Ascending aorta (tissue), 2 donors: ENCODE measurements at places on chromosomes 4 and X. TPM values are rescaled to one million over a fixed set of nuclear protein-coding genes. Genes with fewer than 3 reads are reported as not detected.
A peak's percentile ranks its signal among the peaks of the same experiment; 100 is the strongest.

- no peak overlapping the region for H3K4me3 ChIP-seq
- H3K4me1 ChIP-seq, result peaks cover 6% of the 10 kb centered on the region
- no peaks in the 10 kb centered on the region for H3K27me3 ChIP-seq
- peak; percentile 36 for DNase-seq
- peak overlapping the region; percentile 72 for H3K27ac ChIP-seq
Measured at GRCh38 chr4:172982151-172982590, 186.4 kb upstream of the GALNT7 start.

GRCh38 chrX:129755779-129756650, 17.2 kb downstream of the XPNPEP2 start:
- H3K4me1 ChIP-seq, result no peaks in the 10 kb centered on the region
- no peaks in the 10 kb centered on the region for H3K36me3 ChIP-seq
- no peak for DNase-seq
- no peak overlapping the region for H3K27ac ChIP-seq

Gene SMIM10
- 11.7 TPM for total RNA-seq

Gene LDB2
- 137 TPM for total RNA-seq

DNA sequence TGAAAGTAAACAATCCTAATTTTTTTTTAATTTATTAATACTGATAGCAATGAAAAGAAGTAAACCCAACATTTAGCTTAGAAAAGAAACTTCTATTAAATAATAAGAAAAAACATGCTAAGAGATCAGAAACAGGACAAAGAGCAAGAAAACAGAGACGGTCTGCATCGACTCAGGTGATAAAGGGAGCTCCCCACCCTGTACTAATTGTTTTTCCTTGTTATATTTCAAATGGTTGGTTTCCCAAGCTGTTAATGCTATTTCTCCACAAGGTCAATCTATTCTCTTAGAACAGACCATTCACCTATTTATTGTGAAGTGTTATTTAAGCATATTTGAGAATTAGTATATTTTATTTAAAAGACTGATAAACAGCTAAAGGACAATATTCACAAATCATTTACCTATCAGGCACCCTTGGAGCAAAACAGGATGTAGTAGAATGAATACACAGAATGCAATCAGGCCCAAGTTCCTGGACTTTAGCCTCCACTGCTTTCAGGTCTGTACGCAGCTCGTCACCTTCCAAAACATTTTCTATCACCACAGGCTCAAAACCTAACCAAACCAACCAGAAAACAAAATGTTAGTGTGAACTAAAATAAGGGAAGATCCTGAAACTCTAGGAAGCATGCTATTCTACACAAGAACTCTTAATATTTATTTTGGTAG, 5.5 kb downstream of the SEPSECS start:
- no peak overlapping the region for H3K27ac ChIP-seq
- no peak overlapping the region for H3K4me3 ChIP-seq
- H3K27me3 ChIP-seq, result no peaks in the 10 kb centered on the region
- peaks cover 6% of the 10 kb centered on the region for H3K36me3 ChIP-seq

- H3K36me3 ChIP-seq, result no peaks in the 10 kb centered on the region
- no peak for DNase-seq
- no peaks in the 10 kb centered on the region for H3K4me1 ChIP-seq
- H3K4me3 ChIP-seq, result no peak overlapping the region
- no peaks in the 10 kb centered on the region for H3K27me3 ChIP-seq
- H3K27ac ChIP-seq, result no peak overlapping the region
Measured at GRCh38 chr4:31390849-31391248, 670.7 kb downstream of the PCDH7 start.

Gene APELA
- total RNA-seq, result not detected

DNA sequence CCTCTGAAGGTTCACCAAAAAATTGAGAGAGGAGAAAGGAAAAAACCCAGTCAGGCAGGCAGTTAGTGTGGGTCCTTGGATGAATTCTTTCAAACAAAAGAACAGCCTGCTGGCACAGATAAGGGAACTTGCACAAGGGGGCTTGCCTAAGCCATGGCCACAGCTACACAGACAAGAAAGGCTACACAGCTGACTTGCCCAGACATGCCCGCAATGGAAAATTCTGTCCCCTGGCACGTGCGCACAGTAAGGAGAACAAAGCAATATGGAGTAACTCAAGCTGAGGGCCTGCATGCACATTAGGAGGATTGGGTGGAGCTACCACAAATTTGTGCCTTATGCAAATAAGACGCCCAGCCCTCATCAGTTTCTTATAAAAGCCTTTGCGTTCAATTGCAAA, 512.5 kb upstream of the HTR2C start:
- no peak for DNase-seq
- H3K27me3 ChIP-seq, result no peaks in the 10 kb centered on the region
- no peak overlapping the region for H3K4me3 ChIP-seq
- H3K27ac ChIP-seq, result no peak overlapping the region
- H3K36me3 ChIP-seq, result no peaks in the 10 kb centered on the region

Gene GPRASP3
- 1.7 TPM for total RNA-seq

GRCh38 chrX:72634331-72634730, 61.7 kb upstream of the HDAC8 start:
- H3K4me3 ChIP-seq, result no peak overlapping the region
- no peaks in the 10 kb centered on the region for H3K27me3 ChIP-seq

DNA sequence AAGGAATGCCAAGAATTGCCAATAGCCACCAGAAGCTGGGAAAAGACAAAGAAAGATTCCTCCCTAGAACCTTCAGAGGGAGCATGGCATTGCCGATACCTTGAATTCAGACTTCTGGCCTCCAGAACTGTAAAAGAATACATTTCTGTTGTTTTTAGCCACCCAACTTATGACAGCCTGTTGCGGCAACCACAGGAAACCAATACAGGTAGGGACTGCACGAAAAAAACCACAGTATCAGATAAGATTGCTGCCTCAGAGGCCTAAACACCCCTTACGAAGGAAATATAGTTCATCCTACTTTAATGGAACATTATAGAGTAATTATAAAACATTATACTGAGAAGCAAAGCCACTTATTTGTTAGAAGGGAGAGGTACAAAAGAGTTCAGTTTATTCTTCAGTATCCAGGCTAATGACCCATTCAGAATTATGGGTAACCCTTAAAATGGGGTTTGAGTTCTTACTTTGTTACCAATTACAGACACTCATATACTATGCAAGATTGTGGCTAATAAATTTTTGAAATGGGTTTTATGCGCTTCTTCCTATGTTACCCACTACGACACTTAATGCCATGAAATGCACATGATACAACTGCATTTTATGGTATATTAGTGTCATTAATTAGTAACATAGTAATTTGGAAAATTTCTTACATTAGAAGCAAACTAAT, 37.4 kb upstream of the SMIM10L2A start:
- H3K27ac ChIP-seq, result no peak overlapping the region
- H3K36me3 ChIP-seq, result no peaks in the 10 kb centered on the region
- no peak for DNase-seq
- no peaks in the 10 kb centered on the region for H3K4me1 ChIP-seq

Gene OPN1MW2
- not detected for total RNA-seq

DNA sequence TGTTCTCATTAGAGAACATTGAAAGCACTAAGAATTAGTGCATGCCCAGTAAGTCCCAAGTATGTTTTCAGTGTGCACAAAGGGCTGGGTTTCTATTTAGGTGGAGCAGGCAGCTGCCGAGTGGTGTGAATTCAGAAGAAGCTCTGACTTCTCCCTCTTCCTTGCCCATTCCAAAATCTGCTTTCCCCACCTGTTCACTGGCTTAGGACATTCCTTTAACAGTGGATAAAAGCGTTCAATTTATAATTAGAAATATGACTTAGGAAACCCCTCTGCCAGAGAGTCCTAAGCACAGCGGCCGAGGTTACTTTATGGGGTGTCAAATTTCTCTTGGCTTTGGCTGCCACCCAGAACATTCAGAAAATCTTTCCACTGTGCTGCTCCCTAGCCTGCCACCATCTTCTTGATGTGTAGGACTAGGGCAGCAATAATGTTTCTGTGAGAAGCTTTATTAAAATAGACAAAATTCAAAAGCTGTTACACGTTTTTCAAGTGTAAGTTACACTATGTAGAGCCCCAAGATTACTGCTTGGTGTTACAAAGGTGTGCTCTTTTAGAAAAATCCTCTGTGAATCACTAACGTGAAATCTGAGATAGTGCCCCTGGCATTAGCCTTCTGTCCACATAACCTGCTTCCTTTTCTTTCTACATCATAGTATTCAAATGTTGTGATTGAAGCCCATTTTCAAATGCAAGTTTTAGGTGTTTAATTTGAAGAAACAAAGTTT, 191.6 kb upstream of the ANKRD50 start:
- H3K27ac ChIP-seq, result peak overlapping the region; percentile 9
- no peaks in the 10 kb centered on the region for H3K27me3 ChIP-seq
- H3K4me3 ChIP-seq, result no peak overlapping the region
- H3K36me3 ChIP-seq, result no peaks in the 10 kb centered on the region
- no peak for DNase-seq
- H3K4me1 ChIP-seq, result no peaks in the 10 kb centered on the region
